ENCODE measurements at places on chromosomes 13 and 19.

- DNase-seq, result no peak
Measured at GRCh38 chr13:51666374-51666773, 82.1 kb downstream of the WDFY2 start.

DNA sequence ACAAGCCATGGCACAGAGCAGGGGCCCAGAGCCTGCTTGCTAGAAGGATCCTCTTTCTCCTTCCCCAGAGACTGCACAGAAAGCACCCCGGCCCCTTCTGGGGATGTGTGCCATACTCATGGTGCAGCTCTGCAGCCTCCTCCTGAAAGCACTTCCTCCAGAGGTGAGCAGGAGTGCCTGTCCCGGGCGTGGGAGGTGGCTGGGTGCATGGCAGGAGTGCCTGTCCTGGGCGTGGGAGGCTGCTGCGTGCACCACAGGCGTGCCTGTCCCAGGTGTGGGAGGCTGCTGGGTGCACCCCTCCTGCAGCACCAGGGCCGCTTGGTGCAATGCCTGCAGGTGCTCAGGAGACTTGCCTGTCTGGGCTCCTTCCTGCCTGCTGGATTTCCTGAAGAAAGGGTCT is 913.3 kb downstream of the UQCRFS1 start:
- DNase-seq, result no peak

- no peak for DNase-seq
Measured at GRCh38 chr13:21672287-21672680, 1.4 kb downstream of the FGF9 start.

DNA sequence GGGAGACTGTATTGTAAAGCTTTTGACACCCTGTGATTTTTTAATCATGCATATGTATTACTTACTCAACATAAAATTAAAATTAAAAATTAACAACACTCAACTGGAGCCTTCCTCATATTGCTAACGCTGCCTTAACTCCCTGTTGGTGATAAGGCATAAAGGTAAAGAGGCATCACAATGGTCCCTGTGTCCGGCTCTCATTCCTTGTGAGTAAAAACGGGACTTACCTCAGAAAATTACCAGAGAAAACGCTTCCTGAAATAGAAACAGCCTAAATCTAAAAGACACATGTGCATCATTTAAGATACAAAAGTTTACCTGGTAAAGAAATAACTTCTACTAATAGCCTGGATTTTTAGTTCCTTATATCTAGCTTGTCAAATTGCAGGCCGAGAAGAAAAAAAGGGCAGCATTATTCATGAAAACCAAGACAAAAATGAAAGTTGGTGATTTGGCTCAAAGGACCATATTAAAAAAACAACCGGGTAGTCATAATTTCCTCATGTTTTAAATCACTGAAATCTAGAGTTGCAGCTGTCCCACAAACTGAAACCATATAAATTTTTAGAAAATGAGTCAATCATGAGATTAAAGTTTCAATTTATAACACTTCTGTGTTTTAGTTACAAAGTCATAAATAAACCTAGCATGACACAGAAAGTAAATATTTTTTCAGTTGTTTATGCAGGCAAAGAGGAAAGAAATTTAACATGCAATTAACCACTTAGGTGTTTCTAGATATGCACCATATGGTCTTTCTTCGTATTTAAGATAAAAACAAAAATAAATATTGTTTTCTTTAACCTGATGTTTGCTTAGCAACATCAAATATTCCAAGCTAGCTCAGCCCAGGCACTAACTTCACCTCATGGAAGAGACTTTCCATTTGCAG is 94.7 kb downstream of the MIPEP start:
- no peak for DNase-seq

DNA sequence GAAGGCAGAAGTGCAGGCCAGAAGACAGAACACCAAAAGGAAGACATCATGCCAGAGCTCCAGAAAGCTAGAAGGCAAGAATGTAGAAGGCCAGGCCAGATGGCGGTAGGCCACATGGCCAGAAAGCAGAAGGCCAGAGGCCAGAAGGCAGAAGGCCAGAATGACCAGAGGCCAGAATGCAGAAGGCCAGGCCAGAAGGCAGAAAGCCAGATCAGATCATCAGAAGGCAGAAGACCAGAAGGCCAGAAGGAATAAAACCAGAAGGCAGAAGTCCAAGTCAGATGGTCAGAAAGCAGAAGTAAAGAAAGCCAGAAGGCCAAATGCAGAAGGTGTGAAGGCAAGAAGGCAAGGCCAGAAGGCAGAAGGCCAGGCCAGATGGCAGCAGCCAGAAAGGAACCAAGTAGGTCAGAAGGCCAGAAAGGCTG is 185.0 kb downstream of the TUBA3C start:
- DNase-seq, result no peak

- DNase-seq, result no peak
Measured at GRCh38 chr19:42369433-42370067, 20.5 kb downstream of the CNFN start.

- no peak for DNase-seq
Measured at GRCh38 chr13:72599178-72599743, 128.2 kb downstream of the MZT1 start.

- no peak for DNase-seq
Measured at GRCh38 chr13:86878781-86879180, 792.4 kb upstream of the SLITRK5 start.

Data from NCI-H2029 treated with DMSO at 0.1 percent for 48 hours (cell line).